ENCODE measurements at places on chromosomes 12 and 14. TPM values are rescaled to one million over a fixed set of nuclear protein-coding genes. Genes with fewer than 3 reads are reported as not detected.

DNA sequence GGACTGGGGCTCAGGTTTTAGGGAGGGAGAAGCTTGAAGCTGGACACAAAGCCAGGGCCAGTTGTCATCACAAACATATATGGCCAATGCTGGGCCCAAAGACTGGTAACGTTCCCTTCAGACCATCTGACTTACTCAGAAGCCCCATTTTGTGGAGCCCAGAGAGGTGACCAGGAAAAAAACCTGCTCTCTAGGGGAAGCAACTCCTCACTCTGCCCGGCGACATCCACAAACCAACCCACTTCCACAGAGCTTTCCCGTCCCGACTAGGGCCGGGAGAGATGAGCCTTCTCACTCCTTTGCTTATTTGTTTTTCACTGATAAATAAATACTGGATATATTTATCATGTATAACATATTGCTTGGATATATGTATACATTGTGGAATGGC is 180.9 kb upstream of the RTL1 start:
- H3K27me3 ChIP-seq: peaks cover 32% of the 10 kb centered on the region
- no peak for DNase-seq
- H3K36me3 ChIP-seq: no peaks in the 10 kb centered on the region
- H3K4me1 ChIP-seq: no peaks in the 10 kb centered on the region
- H3K4me3 ChIP-seq: no peak overlapping the region
- no peak overlapping the region for H3K27ac ChIP-seq

Gene SLC41A2
- total RNA-seq: 3.5 TPM

DNA sequence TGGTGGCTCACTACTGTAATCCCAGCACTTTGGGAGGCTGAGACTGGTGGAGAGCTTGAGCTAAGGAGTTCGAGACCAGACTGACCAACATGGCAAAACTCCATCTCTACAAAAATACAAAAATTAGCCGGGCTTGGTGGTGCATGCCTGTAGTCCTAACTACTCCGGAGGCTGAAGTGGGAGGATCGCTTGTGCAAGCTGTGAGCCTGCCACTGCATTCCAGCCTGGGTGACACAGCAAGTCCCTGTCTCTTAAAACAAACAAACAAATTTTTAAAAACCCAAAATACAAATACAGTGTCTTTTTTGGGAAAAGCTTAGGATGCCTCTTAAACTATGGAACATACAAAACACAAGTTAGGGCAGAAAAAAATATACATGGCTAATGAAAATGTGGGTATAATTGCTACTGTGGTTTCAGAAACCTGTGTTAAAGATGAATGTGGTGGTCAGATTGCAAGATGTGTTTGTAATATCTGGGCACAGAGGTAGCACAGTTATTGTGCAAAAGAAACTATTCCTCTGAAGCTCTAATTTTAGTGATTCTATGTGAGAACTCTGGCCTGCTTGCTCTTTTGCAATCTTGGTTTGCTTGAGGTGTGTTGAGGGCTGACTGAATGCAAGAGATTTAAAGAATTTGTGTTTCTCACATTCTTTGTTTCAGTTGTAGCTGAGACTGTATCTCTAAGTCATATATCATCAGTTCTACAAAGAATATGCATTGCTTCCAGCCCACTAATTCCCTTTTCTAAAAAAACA is 3.9 kb upstream of the HSPA2 start:
- no peak overlapping the region for H3K4me3 ChIP-seq
- no peak overlapping the region for H3K27ac ChIP-seq
- no peaks in the 10 kb centered on the region for H3K27me3 ChIP-seq
- H3K4me1 ChIP-seq: peaks cover 4% of the 10 kb centered on the region
- DNase-seq: no peak
- no peaks in the 10 kb centered on the region for H3K36me3 ChIP-seq

- H3K4me1 ChIP-seq: no peaks in the 10 kb centered on the region
- DNase-seq: no peak
- peaks cover 79% of the 10 kb centered on the region for H3K36me3 ChIP-seq
These were observed 53.1 kb downstream of the ZFYVE26 start for GRCh38 chr14:67763158-67763822.

Gene CAPZA3
- total RNA-seq: not detected
